ENCODE measurements at places on chromosomes 7 and 10.

GRCh38 chr7:158569858-158570323 is 17.7 kb downstream of the PTPRN2 start:
- DNase-seq, result no peak

GRCh38 chr10:60098677-60099601 is 192.6 kb upstream of the CCDC6 start:
- no peak for DNase-seq

DNA sequence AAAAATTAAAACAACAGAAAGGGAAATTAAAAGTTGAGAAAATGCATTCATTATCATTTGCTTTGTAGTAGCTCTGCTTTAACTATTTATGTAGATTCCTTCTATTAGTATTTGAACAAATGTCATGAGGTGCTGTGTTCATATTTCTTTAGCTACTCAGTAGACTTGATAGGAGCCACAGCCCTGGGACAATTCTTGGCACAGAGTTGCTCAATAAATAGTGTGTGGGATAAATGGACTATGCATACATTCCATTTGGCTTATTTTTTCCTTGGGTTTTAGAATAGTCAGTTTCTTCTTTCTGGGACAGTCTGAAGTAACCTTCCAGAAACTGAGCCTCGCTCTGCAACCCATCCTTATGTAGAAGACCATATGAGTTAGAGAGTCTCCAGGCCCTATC is 13.4 kb downstream of the RPP30 start:
- DNase-seq, result no peak

GRCh38 chr7:38736138-38736537 is 105.0 kb upstream of the AMPH start:
- DNase-seq, result no peak

GRCh38 chr10:58515291-58515941 is 2.7 kb downstream of the BICC1 start:
- no peak for DNase-seq

DNA sequence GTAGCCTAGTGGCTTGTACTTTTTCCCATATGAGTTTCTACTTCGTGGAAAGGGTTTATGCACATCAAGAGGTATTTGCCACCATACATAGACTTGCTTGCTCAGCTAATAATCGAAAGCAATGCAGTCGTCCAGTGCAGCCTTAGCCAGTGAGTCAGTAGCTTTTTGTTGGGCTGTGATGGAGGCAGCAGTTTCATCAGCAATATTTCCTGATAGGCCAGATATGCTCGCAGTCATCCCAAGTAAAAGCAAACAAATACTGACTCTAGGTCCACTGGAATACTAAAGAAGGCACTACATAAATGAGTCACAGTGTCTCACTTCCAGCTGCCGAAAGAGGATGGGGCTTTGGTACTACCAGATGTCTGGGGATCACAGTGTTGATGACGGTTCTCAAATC is 2.1 kb upstream of the BNIP3 start:
- DNase-seq, result no peak

- no peak for DNase-seq
Observed at GRCh38 chr10:79320316-79320715, 27.0 kb upstream of the PPIF start.

DNA sequence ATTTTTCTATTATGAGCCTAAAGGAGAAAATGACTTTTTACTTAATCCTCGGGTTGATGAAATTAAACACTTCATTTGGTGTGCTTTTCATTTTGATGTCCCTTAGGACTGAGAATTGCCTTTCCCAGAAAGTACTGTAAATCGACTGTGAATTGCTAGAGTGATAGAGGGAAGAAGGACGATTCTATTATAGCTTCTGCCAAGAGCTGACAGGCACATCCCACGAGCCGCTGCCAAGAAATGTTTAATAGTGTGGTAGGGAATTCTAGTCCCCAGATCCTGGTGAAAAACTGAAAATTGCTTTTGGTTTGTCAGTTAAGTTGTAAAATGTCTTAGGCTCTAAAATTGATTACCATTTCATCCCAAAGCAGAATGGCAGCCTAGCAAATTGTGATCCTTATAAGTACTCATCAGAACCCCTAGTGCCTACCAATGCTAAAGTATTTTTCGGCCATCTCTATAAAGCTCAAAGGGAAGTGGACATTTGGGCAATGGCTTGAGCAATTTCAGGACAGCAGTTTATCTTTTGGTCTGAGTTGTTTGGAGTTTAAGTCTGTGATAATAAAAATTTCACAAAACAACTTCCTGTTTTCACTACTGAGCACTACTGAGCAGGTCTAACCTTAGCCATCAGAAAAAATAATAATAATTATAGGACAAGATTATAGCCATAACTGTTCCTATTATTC is 44.6 kb upstream of the HYCC1 start:
- no peak for DNase-seq

GRCh38 chr7:112262036-112262435 is 55.5 kb downstream of the ZNF277 start:
- DNase-seq, result no peak

- DNase-seq, result no peak
Observed at GRCh38 chr7:143042790-143043271, 9.3 kb upstream of the OR6V1 start.

GRCh38 chr7:118182593-118183427 is 1.2 kb upstream of the LSM8 start:
- no peak for DNase-seq

DNA sequence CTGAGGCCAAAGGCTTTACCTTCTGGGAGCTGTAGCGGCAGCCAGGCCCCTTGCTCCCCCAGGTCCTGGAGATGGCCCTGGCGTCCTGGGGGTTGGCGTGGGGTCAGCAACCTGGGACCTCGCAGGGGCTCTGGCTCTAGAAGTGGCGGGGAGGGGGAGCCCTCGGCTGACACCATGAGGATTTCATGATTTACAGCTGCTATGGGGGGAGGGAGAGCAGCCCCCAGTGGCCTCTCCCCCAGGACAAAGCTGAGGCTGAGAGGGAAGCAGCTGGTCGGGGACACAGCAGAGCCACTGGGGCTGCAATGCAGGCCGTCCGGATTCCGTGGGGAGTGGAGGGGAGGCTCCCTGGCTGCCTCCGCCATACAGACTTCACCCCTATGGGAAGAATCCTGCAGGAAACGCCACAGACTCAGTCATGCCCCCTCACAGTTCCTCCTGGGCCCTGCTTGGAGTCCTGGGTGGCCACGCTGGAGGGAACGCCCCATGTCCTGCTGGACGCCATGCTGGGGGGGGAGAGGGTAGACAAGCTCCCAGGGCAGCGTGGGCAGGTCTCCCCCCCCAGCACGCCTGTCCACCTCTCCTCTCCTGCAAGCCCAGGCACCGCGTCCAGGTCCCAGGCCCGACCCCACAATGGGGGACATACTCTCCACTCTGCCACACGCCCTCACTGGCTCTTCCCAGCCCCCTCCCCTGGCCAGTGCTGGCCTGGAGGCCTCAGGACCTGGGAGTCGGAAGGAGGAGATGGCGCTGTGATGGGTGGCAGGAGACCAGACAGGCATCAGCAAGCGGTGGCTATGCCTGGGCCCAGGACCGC is 243.6 kb downstream of the ELFN1 start:
- no peak for DNase-seq

DNA sequence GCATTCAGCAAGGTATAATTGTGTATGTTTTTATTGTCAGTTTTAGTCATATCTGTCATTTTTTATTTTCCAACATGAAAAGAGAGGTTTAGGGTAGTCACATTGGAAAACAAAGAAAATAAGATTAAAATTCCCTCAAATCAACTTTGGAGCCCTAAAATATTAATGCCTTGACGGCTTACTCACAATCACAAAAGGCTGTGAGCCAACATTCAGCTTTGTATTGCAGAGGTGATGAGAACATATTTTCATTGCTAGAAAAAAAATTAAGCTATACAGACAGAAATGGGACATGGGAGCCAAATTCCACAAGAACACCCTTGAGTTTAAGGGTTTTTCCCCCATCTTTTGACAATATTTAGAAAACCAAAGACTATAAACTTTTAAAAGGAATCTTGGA is 30.2 kb downstream of the CALD1 start:
- DNase-seq, result no peak

DNA sequence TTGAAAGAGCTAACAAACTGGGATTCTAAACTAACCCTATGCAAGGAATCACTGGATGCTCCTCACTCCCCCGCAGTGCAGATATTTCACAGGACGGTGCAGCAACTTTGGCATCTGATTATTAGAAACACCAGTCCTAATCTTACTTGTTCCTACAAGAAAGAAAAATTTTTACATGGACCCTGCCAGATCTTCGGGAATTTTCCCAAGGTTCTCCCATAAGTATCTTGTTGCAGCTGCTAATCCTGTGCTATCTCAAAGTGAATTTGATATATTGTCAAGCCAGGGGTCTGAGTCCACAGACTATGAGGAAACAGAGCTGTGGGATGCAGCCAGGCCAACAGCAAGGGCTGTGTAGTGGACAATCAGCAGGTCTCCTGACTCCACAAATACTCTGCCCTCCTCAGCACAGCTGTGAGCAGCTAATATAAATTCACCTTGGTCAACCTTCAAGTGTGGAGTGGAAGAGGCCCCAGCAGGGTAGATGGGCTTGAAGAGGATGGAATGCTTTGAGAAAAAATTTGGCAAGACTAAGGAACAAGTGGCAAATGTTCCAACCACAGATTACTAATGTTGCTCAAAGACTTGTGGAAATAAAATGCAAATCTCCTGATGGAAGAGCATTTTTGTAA is 25.6 kb downstream of the VSTM4 start:
- no peak for DNase-seq

- no peak for DNase-seq
Observed at GRCh38 chr7:137891016-137891655, 44.4 kb upstream of the DGKI start.

- DNase-seq, result no peak
Observed at GRCh38 chr7:34093276-34093675, 187.9 kb downstream of the BMPER start.

DNA sequence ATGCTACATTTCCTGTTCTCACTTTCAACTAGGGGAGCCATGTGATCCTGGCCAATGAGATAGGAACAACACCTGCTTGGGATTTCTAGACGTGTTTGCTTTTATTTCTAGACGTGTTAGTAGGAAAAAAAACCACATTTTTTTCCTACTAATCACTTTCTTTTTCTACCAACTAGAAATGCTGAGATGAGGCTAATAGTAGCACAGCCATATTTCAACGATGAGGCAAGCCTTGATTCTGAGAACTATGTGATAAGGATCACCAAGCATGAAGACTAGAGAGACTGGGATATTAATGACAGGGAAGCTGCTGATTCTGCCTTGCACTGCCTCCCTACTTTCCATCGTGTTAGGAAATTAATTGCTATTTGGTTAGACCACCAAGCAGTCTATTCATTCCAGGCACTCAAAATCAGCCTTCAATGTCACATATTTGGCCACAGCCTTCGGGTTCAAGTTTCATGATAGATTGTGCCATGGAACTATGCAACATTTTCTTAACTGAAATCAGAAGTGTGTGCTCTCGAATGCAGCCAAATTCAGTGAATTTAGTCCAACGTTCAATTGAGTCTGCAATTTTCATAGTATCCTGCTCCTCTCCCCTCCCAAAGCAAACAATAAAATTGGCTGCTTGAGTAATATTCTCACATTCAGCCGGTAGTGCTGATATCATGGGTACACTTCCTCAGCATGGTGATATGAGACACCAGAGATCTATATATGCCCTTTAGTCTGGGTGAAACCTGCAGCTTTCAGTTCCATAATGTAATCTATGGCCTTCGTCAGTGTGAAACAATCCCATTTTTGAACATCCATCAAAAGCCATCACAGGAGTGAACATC is 98.1 kb downstream of the GPR37 start:
- DNase-seq, result no peak

- no peak for DNase-seq
Observed at GRCh38 chr7:148210804-148211325, 379.7 kb upstream of the C7orf33 start.

- DNase-seq, result no peak
Observed at GRCh38 chr10:88082806-88083596, 219.6 kb downstream of the PTEN start.

GRCh38 chr10:132463333-132464255 is 66.6 kb downstream of the PWWP2B start:
- DNase-seq, result no peak

- DNase-seq, result no peak
Observed at GRCh38 chr10:16828701-16829175, 11.5 kb upstream of the RSU1 start.

DNA sequence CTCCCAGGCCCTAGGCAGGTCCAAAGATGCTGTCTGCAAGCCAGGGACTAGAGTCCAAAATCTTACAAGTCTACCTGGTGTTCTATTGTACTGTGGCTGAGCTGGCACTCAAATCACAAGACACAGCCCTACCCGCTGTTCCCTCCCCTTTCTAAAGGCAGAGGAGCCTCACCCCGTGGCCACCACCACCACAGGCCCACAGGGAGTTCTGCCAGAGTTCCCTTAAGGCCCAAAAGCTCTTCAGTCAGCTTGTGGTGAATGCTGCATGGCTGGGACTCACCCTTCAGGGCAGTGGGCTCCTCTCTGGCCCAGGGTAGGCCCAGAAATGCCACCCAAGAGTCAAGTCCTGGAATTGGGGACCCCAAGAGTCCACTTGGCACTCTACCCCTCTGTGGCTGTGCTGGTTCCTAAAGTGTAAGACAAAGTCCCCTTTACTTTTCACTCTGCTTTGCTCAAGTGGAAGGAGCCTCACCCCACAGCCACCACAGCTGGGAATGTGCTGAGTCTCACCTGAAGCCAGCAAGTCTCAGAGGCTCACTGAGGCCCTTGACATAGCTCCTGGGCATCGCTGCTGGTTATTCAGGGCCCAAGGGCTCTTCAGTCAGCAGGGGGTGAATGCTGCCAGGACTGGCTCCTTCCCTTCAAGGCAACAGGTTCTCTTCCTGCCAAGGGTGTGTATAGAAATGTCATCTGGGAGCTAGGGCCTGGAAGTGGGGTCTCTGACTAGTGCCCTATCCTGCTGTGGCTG is 48.8 kb upstream of the PSAP start:
- no peak for DNase-seq

All from stimulated activated CD8-positive, alpha-beta memory T cell treated with anti-CD3 and anti-CD28 coated beads, Interleukin-4, amount 100 ng/mL, for 1 hour (primary cell).